Activated T-helper 1 cell treated with anti-CD3 and anti-CD28 coated beads, Interleukin-12 subunit alpha, Interleukin-12 subunit beta, Interleukin-2, Interleukin-4 antibody, amounts not matched to agents 30 ng/mL and 10 ng/mL and 1 ng/mL, durations not matched to agents 14 hours and 24 hours and 36 hours (primary cell): ENCODE measurements at places on chromosomes 4 and X. TPM values are rescaled to one million over a fixed set of nuclear protein-coding genes. Genes with fewer than 3 reads are reported as not detected.
A peak's percentile ranks its signal among the peaks of the same experiment; 100 is the strongest.

DNA sequence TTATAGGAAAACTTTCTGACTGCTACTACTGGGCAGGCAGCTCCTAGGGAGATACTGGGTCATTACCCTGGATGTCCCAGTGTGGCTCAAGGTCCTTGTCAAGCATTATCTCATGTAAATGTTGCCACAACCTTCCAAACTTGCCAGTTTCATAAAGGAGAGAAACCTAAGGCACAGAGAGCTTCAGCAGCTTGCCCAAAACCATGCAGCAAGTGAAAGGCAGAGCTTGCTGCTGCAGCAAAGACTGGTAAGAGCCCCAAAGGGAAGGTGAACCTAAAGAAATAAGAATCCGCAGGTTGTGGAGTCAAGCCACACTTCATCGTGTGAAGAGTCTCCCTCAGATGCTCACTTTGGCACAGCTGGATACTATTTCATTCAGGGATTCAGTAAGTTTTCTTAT, 2.3 kb downstream of the MPP1 start:
- no peak for DNase-seq

DNA sequence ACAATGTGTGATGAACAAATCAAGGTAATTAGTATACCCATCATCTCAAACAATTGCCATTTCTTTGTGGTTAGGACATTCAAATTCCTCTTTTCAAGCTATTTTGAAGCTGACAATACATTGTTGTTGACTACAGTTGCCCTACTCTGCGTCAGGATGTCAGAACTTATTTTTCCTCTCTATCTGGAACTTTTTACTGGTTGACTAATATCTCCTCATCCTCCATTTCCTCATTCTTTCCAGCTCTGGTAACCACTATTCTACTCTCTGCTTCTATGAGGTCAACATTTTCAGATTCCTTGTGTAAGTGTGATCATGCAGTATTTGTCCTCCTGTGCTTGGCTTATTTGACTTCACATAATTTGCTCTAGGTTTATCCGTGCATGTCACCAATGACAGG, 240.5 kb upstream of the HS3ST1 start:
- no peak for DNase-seq

The UCHL1 gene
- 0.23 and 0.44 TPM in 2 replicates for total RNA-seq

The SASH3 gene
- 129 and 135 TPM in 2 replicates for total RNA-seq

- no peak for DNase-seq
Observed at GRCh38 chr4:129532573-129532972, 436.6 kb downstream of the C4orf33 start.

GRCh38 chr4:130338851-130339250, 1242.9 kb downstream of the C4orf33 start:
- no peak for DNase-seq

- DNase-seq, result no peak
Observed at GRCh38 chr4:155582041-155582440, 84.6 kb upstream of the GUCY1A1 start.

GRCh38 chr4:157076578-157076947, 613 bp downstream of the GLRB start:
- no peak for DNase-seq

DNA sequence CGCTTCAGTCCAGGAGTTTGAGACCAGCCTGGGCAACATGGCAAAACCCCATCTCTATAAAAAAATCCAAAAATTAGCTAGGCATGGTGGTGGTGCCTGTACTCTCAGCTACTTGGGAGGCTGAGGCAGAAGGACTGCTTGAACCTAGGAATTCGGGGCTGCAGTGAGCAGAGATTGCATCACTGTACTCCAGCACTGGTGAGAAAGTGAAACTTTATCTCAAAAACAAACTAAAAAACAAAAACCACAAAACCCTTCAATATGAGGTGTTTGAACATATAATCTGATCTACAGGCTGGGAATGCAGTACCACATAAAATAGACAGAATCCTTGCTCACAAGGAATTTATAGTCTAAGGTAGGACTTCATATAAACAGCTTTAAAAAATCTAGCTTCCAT, 103.9 kb downstream of the PDS5A start:
- no peak for DNase-seq

The ZNF711 gene
- 0.20 and 0.23 TPM in 2 replicates for total RNA-seq

DNA sequence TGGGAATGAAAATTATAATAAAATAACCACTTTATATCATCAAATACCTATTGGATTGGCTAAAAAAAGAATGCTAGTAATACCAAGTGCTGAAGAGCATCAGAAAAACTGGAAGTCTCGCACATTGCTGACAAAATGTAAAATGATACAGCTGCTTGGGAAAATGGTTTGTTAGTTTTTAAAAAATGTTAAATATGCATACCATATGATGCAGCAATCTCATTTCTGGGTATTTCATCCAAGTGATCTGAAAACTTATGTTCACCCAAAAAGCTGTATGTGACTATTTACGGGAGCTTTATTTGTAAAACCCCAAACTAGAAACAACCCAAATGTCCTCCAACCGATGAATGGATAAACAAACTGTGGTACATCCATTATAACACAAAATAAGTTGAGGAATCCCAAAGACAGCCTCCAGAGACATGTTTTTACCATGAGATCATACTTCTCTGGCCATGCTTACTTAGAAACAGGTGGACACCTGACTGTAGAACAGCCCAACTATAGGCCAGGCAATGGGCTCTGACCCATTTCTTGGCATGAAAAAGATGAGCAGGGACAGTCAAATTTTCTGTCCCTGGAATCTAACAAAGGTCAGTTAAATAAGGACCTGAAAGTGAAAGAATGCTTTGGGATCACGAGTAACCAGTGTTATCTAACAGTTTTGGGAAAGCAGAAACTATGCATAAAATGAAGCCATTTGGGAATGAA, 47.5 kb upstream of the FAM120C start:
- DNase-seq, result no peak

The KCNE5 gene
- 0.52 and 0.81 TPM in 2 replicates for total RNA-seq

The TKTL1 gene
- total RNA-seq, result 0.12 and 0.34 TPM in 2 replicates

GRCh38 chr4:139635966-139636365, 29.7 kb upstream of the MGST2 start:
- DNase-seq, result no peak

The P2RY4 gene
- total RNA-seq, result 0.27 TPM in 1 of 2 replicates, not detected in the other

DNA sequence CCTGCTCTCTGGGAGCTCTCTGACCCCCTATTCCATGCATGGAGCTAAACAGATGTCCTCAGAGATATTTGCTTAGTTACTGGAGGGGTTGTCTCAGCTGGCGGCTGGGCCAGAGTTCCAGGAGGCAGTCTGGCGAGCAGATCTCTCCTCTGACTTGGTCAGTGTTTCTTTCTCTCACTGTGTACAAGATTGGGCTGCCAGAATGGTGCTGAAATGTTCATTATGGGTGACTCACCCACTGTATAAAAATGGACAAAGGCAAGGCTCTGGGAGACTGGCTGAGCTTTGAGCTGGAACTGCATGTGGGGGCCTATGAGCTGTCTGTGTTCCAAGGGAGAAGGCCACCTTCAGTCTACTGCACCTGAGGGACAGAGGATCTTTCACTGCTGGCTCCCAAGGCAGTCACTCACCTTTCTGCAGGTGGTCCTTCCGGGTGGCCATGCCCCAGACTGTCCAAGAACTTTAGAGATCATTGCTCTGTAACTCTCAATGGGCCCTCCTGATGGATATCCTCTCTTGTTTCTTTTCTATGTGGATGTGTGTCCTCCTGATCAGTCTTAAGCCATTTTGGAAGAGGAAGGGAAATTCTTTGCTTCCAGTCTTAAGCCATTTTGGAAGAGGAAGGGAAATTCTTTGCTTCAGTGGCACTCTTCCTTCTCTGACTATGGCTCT, 88.2 kb downstream of the CFAP299 start:
- no peak for DNase-seq

The GPR173 gene
- not detected in 2 replicates for total RNA-seq

DNA sequence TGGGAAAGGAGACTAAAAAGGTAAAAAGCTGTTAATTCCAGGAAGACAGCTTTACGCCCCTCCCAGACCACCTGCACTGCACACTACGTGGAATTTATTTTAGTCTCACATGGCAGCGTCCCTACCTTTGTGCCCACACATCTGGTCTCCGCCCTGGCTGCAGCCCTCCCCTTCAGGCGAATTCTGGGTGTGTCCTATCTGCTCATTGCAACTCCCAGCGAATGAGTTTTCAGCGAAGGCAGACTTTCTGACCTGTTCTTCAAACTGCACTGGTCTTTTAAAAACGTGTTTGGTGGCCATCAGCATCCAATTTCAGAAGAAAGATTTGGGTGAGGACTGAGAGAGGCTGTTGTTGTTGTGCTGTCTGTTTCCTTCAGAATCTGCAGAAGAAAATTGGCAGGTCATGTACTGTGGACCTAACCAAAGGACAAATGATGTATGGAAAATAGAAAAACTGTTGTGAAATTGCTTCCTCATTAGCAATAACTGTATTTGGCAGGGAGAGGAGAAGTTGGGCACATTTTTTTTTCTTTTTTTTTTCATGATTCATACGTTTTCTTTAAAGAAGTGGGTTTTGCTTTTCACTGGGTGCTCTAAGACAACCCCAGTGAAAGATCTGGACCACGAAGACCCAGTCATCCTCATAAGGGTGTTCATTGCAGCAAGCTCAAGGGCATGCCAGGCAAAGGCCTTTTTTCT, 4.2 kb downstream of the TLR8 start:
- no peak for DNase-seq

GRCh38 chr4:139651282-139652194, 14.1 kb upstream of the MGST2 start:
- DNase-seq, result peak; percentile 29

- DNase-seq, result no peak
Observed at GRCh38 chr4:73859614-73860088, 6.6 kb downstream of the PF4V1 start.

GRCh38 chr4:27059446-27059845, 198.8 kb downstream of the STIM2 start:
- no peak for DNase-seq

GRCh38 chrX:23136816-23137215, 137.1 kb downstream of the DDX53 start:
- DNase-seq, result no peak

DNA sequence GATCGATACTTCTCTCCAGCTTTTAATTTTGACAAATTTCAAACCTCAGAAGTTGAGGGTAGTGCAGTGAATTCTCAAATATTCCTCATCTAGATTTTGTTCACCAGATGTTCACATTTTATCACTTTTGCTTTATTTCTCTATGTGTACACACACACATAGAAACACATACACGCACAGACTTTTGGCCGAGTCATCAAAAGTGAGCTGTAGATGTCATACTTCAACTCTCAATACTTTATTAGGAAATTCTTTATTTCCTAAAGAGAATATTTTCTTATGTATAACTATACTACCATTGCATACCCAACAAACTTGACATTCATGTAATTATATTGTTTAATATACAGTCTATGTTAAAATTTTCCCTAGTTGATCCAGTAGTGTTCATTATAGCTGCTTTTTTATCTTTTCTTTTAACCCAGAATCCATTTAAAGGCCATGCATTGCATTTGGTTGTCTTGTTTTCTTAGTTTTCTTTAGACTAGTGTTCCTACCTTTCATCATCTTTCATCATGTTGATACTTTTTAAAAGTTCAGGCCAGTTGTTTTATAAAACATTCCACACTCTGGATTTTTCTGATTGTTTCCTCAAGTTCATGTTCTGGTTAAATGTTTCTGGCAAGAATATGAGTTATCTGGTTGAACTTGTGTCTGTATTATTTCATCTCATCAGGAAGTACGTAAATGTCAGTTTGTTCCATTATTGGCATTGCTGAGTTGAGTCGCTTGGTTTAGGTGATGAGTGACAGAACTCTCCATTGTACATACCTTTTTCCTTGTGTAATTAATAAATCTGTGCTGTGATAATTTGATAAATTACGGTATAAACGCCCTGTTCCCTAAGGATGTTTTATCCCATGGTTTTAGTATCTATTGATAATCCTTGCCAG, 94.1 kb upstream of the TLR2 start:
- no peak for DNase-seq

GRCh38 chrX:68789966-68790365, 38.9 kb upstream of the EFNB1 start:
- DNase-seq, result no peak

DNA sequence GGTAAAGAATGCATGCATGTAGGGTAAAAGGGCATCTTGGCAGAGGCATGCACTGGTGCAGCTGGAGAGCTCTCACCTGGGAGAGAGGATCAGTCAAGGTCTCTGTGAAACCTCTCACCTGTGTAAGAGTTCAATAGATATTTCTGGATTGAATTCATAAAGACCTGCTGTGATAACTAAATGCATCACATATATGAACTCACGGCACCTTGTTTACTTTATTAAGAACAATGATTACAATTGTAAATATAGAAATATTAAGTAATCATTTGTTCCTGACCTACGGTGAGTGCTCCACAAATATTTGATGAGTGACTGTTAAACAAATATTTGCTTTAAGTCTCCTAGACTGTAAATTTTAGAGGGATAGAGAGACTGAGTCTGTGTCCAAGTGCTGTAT, 85.9 kb upstream of the PAQR3 start:
- DNase-seq, result no peak

The MEPE gene
- total RNA-seq, result not detected in 2 replicates

GRCh38 chr4:184907216-184907615, 81.4 kb upstream of the ACSL1 start:
- DNase-seq, result no peak

GRCh38 chr4:33724685-33725084, 2519.6 kb downstream of the ARAP2 start:
- DNase-seq, result no peak

DNA sequence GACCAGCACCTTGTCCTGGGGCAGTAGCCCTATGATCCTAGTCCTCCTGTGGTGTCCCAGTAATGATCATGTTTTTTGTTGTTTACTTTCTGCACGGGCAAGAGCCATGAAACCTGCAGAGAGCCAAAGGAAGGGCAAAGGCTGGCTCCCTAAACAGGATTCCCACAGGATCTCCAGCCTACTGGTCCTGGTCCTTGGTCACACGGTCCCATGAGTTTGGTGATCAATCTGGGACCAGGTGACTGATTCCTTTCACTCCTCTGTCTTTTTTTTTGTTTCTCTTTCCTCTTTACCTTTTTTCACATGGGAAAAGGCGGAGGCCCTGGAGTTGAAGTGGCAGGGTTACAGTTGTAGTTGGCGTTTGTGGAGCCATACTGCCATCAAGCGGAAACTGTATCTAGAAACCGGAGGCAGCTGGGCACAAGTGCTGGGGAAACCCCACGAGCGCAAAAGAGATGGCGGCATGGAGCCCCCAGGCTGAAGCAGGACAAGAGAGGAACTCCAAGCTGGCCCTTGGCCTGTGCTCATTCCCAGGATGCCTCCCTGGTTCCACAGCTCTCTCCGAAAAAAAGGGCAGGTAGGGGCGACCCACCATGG, 34.6 kb downstream of the NBDY start:
- DNase-seq, result no peak

GRCh38 chr4:150253965-150254630, 175.9 kb downstream of the DCLK2 start:
- DNase-seq, result no peak

DNA sequence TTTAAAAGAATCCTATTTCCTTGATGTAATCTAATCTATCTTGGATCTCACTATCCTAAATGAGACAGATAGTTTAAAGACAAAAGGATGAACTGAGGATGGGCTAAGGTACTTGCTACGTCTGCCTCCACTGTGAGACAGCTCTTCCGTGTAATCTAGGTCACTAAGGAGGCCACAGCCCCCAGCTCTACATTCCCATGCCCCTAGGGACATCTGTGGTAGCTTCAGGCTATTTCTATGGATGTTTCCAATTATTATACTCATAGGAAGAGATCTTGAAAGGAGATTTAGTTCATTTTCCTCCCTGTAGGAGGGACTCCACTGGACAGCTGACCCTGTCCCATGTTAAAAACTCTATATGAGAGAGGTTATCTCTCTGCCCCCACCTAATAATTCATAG, 140.8 kb upstream of the TRPC5 start:
- DNase-seq, result no peak

- no peak for DNase-seq
Observed at GRCh38 chr4:57151481-57151880, 41.3 kb upstream of the IGFBP7 start.

The ALB gene
- not detected in 2 replicates for total RNA-seq
